Globus pallidus (tissue), 1 donor: ENCODE measurements at places on chromosomes 16 and 17.

DNA sequence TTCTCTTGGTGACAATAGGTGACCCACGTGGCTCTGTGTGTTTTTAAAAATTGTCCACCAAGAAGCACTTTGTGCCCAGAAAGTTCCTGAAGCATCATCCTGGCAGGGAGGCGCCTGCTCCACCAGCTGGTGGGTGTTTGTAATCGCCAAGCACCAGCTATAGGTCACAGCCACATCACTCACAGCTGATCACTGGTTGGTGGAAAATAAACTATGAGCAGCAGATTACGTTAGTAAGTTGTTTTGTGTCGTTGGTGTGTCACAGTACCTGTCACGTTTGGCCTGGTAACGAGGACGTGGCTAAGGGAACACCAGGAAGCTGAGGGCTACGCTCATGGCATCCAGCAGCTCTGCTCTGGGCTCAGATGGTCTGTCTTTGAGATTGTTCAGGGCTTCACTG is 10.1 kb downstream of the MRM3 start:
- DNase-seq = no peak

DNA sequence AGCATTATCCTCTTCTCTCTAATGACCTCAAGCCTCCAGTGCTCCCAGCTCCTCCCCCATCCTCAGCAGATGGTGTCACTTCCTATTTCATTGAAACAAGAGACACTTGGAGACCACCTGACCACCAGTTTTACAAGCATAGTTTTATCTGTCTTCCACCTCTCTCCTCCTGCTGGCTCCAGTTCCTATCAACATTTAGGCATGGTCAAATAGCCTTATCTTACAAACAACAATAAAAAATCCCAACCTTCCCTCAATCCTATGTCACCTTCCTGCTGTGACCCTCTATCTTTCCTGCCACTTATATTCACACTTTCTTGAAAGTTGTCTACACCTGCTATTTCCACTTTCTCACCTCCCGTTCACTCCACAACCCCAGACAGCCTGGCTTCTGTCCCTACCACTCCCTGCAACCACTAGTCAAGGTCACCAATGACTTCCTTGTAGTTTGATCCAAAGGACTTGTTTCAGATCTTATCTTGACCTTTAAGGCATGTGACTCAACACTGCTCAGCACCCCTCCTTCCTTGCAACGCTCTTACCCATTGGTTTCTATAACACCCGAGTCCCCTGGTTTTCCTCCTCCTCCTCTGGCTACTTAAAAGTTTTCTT is 4.3 kb upstream of the NTN1 start:
- no peak for DNase-seq

DNA sequence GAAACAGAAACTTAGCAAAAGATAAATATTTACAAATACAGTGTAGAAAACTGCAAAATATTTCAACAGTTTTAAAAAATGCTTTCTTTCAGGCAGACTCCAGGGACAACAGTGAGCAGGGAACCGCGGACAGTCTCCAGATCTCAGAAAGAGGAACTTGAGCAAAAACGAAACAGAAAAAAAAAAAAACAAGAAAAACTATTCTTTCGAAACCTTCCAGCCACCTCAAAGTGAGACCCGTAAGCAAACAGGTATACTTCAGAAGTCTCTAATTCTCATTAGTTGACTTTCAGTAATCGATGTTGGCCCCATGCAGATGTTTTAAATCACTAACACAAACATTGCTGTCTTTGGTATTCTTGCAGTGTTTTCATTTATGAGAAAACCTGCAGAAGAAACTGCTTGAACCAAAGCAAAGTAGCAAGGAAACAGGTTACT is 15.7 kb upstream of the CCL1 start:
- no peak for DNase-seq

- no peak for DNase-seq
Measured at GRCh38 chr16:52906281-52906680, 146.4 kb downstream of the CHD9NB start.

- DNase-seq = no peak
Measured at GRCh38 chr17:31366088-31366487, 25.4 kb upstream of the RAB11FIP4 start.

DNA sequence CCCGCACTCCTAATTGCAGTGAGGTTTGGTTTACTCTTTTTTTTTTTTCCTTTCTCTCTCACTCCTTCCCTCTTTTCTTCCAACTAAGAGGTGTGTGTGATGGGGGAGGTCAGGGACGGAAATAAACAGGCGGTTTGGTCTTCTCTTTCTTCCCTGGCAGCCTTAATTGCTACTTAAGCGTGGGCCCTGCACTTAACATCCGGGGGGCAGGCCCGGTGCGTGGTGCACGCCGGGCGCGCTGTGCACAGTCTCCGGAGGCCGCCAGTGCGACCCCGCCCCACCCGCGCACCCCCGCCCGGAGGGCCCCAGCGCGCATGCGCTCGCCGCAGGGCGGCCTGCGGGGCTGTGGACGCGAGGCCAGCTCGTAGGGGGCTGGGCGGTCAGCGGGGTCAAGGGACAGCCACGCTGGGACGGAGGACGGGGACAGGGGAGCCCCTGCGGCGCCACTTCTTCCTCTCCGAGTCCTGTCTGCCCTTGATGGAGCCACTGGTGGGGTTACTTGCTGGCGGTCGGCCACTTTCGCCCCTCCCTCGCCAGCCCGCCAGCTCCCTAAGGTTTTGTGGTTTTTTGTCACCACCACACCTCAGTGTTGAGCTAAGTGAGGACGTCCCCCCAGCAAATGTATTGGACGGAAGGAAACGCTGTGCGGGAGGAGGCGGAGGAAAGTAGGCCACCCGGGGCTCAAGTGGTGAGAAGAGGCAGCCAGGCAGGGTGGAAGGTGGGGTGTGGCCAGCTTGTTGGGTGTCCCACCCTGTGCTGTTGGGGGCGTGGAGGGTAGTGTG is 120.9 kb downstream of the MRM1 start:
- DNase-seq = peak; percentile 47

- peak; percentile 65 for DNase-seq
Measured at GRCh38 chr17:75845058-75845711, 981 bp upstream of the UNC13D start.
